GOT3 (cell line): ENCODE measurements at places on chromosomes 13 and 19.
A peak's percentile ranks its signal among the peaks of the same experiment; 100 is the strongest.

DNA sequence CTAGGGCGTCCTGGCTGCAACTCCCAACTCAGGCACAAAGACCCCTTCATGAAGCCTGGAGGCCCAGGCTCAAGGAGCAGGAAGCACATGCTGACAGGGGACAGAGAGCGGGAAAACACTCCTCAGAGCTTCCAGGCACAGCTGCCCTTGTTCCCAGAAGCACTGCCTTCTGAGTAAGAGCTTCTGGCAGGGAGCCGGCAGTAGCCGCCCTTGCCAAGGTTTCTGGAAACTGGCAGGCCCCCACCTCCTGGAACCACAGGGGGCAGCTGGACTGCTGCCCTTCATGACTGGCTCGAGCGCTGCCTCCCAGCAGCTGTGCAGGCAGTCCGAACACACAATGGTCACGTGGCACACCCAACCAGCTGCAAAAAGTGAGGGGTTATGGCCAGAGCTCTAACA is 33.6 kb upstream of the EPHX3 start:
- DNase-seq, result peak; percentile 67

DNA sequence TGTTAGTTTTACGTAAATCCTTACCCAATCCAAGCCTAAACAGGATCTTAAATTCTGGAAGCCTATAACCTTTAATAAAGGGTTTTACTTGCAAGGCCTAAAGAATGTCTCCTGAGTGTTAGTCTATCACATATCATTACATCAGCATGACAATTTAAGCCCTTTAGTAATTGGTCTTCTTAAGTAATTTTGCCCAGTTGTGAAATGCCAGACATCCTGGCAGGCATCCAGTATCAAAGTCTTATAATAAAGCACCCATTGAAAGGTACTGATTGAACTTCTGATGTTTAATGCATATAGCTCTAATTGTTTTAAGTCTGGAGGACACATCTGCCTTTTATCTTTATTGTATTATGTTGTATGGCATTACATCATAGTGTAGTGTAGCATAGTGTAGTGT is 1078.9 kb downstream of the SLITRK1 start:
- no peak for DNase-seq

GRCh38 chr13:64962404-64962803 is 2267.7 kb downstream of the PCDH9 start:
- DNase-seq, result no peak

GRCh38 chr13:48994706-48995105 is 19.0 kb downstream of the FNDC3A start:
- no peak for DNase-seq

DNA sequence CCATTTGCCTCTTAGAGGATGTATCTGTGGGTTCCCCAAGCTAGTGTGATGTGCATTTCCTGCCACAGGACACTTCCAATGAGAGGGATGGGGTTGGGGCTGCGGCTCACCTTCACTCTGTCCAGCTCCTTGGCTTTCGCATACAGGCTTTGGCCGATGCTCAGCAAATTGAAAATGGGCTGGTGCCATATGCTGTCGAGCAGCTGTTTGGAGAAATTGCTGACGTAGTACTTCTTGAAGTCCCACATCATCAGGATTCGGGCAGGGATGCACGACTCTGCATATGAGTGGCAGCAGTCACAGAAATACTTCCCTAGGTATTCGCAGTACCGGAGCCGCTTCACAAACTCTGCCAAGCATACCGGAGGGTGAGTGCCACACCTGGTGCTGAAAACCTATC is 37.0 kb downstream of the RUBCNL start:
- no peak for DNase-seq

- no peak for DNase-seq
Measured at GRCh38 chr19:31152906-31153305, 196.3 kb downstream of the TSHZ3 start.

- no peak for DNase-seq
Measured at GRCh38 chr19:22427960-22428913, 6.1 kb upstream of the ZNF98 start.

DNA sequence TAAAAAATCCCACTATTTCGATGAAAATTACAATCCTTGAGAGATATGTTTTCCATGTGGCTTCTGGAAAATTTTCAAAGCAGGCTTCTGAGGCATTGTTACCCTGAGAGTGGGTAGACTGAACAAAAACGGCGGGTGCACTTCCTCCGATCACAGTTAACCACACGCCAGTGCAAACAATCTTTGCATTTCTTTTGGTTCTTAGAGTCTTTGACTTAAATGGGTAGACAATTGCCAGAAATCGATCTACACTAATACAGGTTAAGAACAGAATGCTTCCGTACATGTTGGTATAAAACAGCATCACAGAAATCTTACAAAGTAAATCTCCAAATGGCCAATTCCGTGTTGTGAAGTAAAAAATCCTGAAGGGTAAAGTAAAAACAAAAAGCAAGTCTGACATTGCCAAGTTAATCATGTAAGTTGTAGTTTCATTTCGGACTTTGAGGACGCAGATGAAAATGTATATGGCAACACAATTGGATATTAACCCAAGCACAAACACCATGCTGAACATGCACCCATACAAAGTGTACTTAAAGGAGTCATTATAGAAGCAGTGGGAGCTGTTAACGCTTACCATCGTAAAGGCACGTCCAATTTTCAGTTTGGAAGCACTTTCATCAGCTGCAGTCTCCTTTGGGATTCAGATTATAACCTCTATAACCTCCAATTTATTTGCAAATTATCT is 927 bp downstream of the LPAR6 start:
- DNase-seq, result no peak

- DNase-seq, result no peak
Measured at GRCh38 chr13:46598140-46598819, 45.3 kb downstream of the LRCH1 start.

DNA sequence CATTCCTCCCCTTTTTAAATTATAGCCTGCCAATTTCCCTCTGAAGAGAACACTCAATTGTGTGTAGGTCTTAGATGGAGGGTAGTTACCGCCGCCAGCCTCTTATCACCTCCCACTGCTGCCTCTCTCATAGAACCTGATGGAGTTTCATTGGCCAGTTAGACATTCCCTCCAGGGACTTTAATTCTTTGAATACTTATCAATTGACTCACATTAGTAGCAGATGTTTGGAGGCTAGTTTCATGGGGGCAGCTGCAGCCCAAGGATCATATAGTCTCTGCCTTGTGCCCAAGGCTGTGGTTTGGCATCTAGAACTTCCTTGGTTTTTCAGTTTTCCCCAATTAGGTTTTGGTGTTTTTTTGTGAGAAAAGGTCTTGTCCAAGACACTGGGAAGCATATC is 318.9 kb upstream of the HTR2A start:
- no peak for DNase-seq

GRCh38 chr13:111508164-111508870 is 187.9 kb downstream of the TEX29 start:
- DNase-seq, result no peak

DNA sequence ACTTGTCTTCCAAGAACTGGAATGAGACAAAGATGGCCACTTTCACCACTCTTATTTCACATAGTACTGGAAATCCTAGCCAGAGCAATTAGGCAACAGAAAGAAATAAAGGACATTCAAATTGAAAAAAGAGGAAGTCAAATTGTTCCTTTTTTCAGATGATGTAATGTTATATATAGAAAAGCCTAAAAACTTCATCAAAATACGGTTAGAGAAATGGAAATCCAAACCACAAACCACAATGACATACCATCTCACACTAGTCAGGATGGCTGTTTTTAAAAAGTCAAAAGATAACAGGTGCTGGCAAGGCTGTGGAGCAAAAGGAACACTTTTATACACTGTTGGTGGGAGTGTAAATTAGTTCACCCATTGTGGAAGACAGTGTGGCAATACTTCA is 113.3 kb upstream of the SPRY2 start:
- DNase-seq, result no peak

GRCh38 chr19:5114727-5115126 is 145.8 kb downstream of the KDM4B start:
- no peak for DNase-seq

DNA sequence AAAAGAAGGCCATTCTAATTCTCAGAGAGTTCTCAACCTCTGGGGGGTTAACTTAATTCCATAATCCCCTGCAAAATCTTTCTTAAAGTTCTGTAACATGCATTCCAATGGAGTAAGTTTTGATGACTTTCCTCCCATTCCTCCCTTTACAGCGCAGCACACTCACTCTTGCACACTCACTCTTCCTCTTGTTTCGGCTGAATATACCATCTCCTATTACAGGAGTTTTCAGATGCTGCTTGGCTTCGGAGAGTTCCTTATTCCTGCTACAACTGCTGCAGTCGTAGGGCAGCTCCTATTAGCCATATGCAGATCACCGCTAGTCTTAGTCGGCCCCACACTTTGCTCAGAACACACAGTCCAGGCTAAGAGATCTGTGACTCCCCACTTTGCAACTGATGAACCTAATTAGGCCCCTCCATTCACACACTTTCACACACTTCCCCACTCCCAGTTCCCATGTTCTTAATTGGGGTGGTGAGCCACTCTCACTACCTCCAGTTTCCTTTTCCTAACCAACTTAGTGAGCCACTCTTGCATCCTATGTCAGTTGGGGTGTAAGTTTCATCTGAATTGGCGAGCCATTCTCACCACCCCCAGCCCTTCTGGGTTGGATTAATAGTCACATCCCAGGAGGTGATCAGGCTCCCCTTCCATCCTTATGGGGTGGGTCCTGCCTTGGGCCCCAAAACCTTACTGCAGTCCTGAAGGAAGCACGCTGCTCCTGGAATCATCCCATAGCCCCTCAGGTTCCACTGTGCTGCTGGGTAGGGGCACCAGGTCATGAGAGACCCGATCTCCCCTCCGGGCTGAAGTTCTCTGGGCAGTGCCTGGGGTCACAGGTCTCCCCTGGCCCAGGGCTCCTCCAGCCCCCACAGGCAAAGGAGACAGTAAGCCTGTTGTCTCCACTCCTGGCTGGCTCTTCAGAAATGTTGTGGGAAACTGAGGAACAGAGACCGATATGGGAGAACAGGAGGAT is 53.9 kb downstream of the OR10H4 start:
- DNase-seq, result no peak

DNA sequence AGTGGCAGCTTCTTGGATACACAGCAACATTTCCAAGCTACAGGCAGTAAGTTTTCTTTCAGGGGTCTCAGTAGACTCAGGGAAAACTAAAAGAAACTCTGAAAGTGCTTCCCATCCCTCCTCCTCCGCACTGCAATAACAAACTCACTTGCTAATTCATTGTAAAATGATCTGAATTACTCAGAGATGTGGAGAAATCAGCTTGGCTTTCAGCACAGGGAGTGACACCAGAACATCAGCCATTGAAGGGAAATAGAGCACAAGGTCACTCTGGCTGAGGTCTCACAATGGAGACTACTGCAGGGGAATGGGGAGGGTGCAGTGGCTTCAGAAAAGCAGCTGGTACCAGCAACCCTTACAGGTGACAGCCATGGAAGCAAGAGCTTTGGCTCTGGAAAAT is 137.3 kb upstream of the SERP2 start:
- DNase-seq, result no peak

DNA sequence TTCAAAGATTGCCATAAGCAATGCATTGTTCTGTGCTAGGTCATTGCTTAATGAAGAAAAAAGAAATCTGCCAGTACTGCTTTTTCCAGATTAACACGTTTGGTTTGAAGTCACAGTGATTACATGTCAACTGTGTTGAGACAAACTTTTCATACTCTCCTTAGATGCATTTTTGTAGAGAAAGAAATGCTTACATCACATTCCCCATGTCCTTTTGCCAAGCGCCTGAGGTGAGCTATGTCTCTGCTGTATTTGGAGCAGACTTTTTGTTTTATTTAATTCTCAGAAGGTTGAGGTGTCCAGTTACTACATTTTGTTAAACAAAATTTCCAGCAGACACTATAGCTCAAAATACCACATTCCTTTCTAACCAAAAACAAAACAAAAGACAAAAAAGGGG is 16.2 kb downstream of the LACC1 start:
- no peak for DNase-seq

DNA sequence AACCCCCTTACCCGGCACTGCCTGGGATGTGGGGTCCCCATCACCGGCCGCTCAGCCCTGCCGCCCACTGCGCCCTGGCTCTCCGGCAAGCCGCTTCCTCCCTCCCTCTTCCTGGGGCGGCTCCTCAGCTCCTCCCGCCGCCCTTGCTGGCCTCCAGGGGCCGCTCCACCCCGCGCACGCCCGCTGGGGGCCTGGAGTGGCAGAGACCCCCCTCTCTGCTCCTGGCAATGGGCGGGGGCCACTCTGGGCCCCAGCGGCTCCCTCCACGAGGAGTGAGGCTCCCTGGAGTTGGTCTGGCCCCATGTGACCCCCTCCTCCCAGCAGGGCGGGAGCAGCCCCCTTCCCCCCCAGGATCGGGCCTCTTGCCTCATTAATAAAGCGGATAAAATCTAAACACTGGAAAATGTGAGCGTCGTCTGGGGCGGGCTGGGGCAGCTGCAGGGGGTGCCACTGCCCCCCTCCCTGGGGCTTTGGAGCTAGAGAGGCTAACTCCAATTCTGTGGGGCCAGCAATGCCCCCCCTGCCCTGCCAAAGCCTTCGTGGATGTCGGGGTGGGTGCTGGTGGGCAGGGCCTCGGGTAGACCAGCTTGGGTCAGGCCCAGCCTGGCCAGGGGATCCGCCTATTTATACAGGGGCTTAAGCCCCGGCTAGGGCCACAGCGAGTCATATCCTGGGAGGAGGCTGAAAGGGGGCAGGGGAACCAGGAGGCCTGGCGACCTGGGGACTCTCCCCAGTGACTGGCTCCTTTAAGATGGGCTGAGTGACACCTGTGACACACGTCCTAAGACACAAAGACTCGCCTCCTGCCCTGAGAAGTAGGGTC is at the start of gene PTGER1:
Gene PTGER1, minus strand, starts transcription at position 104 of the 823 bp plus-strand sequence. CDS start 1,034 bp downstream, outside the sequence.
- no peak for DNase-seq

GRCh38 chr13:21948769-21949474 is 278.0 kb downstream of the FGF9 start:
- no peak for DNase-seq

DNA sequence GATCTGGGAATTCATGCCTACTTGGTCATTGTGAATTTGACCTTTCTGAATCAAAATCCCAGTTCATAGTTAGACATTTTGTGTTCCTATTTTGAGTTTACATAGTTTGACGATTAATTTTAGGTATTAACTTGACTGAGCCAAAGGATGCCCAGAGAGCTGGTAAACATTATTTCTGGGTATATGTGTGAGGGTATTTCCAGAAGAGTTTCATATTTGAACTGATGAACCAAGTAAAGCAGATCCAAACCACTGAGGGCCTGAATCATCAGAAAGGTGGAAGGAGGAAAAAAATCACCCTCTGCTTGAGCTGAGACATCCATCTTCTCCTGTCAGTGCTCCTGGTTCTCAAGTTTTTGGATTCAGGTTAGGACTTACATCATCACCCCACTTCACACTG is 116.6 kb downstream of the CYSLTR2 start:
- no peak for DNase-seq

GRCh38 chr13:32047088-32047487 is 15.5 kb downstream of the FRY start:
- DNase-seq, result no peak

GRCh38 chr13:41222259-41222852 is 28.0 kb upstream of the KBTBD7 start:
- DNase-seq, result no peak

DNA sequence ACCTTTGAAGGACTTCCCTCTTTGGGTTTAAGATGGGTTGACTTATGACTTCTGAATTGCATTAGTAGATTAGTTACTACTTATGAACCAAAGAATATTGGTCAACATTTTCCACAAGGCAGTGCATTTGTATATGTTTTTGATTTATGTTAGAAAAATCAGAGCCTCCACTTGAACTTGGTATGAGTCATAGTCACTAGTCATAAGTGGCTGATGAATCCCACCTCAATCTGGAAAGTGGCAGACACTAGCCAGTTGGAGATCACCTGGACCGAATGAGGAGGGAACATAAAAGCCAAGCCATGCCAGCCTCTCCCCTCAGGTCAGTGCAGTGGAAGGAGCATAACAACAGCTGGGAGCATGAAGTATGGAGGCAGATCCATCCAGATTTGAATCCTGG is 39.3 kb upstream of the SPART start:
- no peak for DNase-seq
